ENCODE measurements at places on chromosomes 4 and X.

DNA sequence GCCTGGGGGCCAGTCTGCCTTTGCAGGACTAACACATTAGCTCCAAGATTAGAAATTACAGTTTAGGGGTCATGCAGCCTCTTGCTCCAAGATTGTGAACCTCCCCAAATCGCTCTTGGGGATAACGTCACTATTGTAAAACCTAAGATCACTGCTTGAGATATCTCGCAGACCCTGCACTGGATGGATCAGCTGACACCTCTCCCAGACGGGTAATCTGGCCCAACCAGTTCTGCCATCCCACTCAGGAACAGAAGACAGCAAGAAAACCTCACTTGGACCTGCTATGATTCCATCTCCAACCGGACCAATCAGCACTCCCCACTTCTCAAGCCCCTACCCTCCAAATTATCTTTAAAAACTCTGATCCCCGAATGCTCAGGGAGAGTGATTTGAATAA is 431.2 kb downstream of the GPM6A start:
- no peak for DNase-seq

- DNase-seq = no peak
Observed at GRCh38 chr4:30718021-30718542, 2.1 kb upstream of the PCDH7 start.

GRCh38 chrX:153547195-153547594 is 29.8 kb downstream of the ATP2B3 start:
- no peak for DNase-seq

- no peak for DNase-seq
Observed at GRCh38 chr4:142040043-142040442, 403.7 kb downstream of the IL15 start.

DNA sequence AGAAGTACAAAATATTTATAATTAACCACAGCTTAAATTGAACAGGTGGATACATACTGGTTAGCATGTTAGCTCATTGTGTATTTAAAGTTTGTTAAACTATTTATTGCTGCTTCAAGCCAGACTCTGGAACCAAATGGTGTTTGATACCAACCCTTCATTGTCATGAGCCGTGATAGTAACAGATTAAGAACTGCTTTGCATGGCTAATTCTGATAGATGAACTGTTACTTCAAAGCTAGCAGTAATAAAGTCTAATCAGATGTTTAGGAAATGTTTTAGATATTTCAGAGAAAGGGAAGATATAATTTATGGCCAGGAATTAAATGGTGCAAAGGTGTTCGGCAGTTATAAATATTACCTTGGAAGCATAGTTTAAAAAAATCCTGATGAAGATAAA is 676.1 kb upstream of the ATOH1 start:
- no peak for DNase-seq

Data from CD4-positive, alpha-beta T cell treated with Interleukin-12 subunit alpha and Interleukin-12 subunit beta, for 1 hour (primary cell).